Hematopoietic multipotent progenitor cell treated with erythropoietin and hydrocortisone succinate and interleukin-3 and kit ligand, for 4 days (in vitro differentiated cells): ENCODE measurements at places on chromosomes 16 and 17.

DNA sequence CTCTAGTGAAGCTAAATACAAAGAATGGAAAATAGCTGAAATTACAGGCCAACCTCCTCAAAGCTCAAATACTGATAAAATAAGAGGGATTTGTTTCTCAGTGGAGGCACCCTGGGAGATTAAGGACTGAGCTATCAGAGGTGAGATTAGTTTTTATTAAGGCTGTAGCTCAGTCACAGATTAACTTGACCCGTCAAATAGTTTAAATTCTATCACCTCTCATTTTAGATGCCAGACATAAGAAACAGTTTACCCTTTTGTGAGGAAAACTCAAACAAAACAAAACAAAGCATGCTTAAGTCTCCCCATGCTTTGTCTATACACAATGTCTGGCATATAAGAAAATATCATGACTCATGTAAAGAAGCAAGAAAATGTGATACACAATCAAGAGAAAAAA lies 208.3 kb upstream of the PMFBP1 start:
- no peak for DNase-seq

- no peak for DNase-seq
Measured at GRCh38 chr17:14311186-14311705, 10.4 kb downstream of the HS3ST3B1 start.

DNA sequence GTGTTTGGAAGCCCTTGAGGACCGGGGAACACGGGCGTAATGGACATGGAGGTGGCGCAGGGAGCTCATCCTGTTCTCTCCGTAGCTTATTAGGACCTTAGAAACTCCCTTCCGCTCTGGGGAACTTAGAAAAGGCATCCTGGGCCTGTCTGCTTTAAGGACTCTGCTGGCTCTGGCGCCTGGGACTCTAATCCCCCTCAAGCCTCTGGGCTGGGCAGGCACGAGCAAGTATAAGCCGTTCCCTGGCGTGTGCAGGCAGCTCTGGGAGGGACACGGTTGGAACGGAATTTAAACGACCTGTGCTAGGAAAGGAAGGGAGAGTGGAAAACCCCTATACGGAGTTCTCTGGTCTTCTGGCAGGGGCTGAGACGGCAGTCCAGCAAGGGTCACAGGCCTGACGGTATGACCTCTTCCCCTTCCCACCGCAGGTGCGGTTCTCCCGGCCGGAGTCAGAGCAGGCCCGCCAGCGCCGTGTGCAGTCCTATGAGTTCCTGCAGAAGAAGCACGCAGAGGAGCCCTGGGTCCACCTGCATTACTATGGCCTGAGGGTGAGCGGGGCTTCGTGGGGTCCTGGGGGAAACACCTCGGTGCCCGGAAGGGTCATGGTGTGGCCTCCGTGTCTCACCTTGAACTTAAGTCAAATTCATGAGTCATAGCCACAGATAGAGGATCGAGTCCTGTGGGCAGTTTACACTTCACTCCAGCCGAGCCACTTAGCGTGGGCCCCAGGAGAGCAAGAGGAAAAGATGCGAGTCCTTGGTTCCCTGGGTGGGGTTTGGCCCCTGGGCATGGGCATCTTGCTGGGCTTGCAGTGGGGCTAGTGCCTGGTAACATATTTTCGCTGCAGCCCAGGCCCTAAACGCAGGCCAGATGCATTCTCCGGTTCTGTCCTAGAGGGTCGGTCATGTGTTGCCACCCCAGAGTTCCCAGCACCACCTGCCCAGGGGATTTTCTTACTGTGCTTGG lies 17.7 kb downstream of the POLR3E start:
- no peak for DNase-seq

DNA sequence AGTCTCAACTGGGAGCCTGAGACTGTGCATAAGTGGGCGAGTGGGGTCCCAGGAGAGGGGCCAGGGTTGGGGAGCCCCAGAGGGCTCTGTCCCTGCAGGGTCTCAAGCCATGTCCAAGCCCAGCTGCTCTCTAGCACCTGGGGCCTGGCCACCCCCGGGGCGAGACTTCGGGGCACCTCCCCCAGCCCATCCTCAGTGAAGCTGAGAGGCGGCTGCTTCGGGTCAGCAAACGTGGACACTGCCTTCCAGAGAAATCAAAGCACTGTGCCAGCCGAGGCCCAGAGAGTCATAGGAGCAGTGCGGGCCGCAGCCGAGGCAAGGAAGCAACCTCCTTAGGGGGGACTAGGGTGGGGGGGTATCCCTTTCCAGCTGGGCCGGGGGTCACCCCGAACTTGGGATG lies 77.5 kb downstream of the ENGASE start:
- no peak for DNase-seq

GRCh38 chr16:10558746-10559641 lies 21.4 kb downstream of the EMP2 start:
- DNase-seq, result no peak

- DNase-seq, result peak; percentile 76
Measured at GRCh38 chr17:43673516-43674323, 12.0 kb upstream of the MEOX1 start.
